ENCODE measurements at places on chromosomes 5 and 9. TPM values are rescaled to one million over a fixed set of nuclear protein-coding genes. Genes with fewer than 3 reads are reported as not detected.

The MARVELD2 gene
- total RNA-seq = 30.1 TPM

DNA sequence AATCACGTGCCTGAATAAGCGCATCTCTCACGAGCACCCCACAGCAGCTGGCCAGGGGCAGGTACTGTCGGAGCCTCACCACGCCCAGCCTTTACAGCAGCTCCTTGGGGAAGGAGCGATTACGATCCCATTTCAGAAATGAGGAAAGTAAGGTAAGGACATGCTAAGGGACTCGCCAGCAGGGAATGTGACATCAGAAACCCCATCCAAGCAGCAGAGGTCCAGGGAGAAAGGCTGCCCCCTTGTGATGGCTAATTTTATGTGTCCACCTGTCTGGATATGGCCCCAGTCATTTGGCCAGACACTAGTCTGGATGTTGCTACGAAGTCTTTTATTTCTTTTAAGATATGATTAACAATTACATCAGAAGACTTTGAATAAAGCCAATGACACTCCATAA lies 77.3 kb downstream of the UBE2QL1 start:
- DNase-seq = peak; percentile 32
- H3K27ac ChIP-seq = no peak overlapping the region
- no peak overlapping the region for H3K4me3 ChIP-seq
- no peaks in the 10 kb centered on the region for H3K27me3 ChIP-seq

DNA sequence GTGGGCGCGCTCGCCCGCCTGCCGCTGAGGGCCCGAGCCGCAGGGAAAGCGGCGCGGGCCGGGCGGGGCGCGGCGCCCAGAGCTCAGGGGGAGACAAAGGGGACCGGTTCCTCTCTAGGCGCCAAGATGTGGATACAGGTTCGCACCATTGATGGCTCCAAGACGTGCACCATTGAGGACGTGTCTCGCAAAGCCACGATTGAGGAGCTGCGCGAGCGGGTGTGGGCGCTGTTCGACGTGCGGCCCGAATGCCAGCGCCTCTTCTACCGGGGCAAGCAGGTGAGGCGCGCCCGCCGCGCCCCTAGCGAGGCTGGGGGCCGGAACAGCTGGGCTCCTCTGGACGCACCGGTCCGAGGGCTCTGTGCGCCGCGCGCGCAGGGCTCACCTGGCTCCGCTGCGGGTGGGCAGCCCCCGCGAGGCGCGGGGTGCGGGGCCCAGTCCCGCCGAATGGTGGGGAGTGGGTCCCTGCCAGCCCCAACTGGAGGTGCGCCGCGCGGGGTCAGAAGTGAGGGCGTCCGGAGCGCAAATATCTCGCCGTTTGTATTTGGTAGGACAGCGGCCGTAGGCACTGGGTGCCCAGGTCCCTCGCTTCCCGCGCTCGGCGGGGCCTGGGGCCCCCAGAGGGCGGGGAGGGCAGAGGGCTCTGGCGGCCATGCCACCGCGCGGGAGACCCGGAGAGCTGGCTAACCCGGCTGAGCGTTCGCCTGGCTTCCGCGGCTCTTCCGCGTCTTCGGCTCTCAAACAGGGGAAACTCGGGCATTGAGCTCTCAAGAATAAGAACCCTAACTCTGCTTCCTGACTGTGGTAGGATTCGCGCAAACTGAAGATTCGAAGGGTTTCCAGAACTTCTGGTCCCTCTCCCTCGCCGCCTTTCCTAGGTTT lies 607 bp downstream of the UHRF2 start:
- H3K27me3 ChIP-seq = no peaks in the 10 kb centered on the region
- H3K4me3 ChIP-seq = peak overlapping the region; percentile 94
- peak; percentile 17 for DNase-seq
- H3K27ac ChIP-seq = peak overlapping the region; percentile 84

The ATP10B gene
- total RNA-seq = 0.74 TPM

- H3K27ac ChIP-seq = no peak overlapping the region
- H3K4me1 ChIP-seq = no peaks in the 10 kb centered on the region
These were observed 35.8 kb downstream of the ALG2 start for GRCh38 chr9:99185934-99186333.

- no peak overlapping the region for H3K27ac ChIP-seq
- H3K36me3 ChIP-seq = no peaks in the 10 kb centered on the region
- no peak overlapping the region for H3K4me3 ChIP-seq
- H3K4me1 ChIP-seq = no peaks in the 10 kb centered on the region
- no peak for DNase-seq
- no peaks in the 10 kb centered on the region for H3K27me3 ChIP-seq
These were observed 405.9 kb downstream of the TLE4 start for GRCh38 chr9:79977510-79978197.

GRCh38 chr5:149951138-149951749 lies 6.7 kb upstream of the PDE6A start:
- no peaks in the 10 kb centered on the region for H3K4me1 ChIP-seq
- H3K36me3 ChIP-seq = no peaks in the 10 kb centered on the region
- H3K27me3 ChIP-seq = no peaks in the 10 kb centered on the region
- no peak overlapping the region for H3K4me3 ChIP-seq
- no peak for DNase-seq

The LCNL1 gene
- 0.41 TPM for total RNA-seq

DNA sequence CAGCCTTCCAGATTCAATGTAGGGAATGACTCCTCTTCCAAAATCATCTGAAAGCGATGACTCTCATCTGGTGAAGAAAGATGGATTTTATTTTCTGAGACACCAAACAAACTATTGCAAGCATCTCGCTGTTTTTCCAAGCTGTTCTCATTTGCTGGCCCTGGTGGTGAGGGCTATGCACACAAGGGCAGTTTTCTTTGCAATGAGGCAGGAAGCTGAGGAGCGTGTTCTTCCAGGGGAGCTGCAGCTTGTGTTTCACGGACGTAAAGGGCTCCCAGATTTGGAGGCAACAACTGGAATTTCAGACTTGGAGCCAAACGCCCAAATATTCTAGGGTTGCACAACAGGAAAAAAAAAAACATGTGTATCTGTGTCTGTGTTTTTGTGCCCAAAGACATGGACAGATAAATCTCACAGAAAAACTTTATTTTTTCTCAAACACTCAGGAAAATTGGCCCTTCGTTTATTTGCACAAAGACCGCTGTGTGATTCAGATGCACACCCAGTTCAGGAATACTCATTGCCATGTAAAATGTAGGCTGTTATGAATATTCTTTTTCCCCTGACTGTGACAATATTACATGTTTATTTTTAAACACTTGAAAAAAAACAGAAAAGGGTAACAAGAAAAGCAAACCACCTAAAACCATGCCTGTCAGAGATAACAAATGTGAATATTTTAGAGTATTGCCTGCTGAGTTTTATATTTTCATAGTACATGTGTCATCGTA lies 151.3 kb downstream of the GAS1 start:
- no peaks in the 10 kb centered on the region for H3K36me3 ChIP-seq
- H3K4me1 ChIP-seq = no peaks in the 10 kb centered on the region
- DNase-seq = no peak
- H3K4me3 ChIP-seq = no peak overlapping the region

DNA sequence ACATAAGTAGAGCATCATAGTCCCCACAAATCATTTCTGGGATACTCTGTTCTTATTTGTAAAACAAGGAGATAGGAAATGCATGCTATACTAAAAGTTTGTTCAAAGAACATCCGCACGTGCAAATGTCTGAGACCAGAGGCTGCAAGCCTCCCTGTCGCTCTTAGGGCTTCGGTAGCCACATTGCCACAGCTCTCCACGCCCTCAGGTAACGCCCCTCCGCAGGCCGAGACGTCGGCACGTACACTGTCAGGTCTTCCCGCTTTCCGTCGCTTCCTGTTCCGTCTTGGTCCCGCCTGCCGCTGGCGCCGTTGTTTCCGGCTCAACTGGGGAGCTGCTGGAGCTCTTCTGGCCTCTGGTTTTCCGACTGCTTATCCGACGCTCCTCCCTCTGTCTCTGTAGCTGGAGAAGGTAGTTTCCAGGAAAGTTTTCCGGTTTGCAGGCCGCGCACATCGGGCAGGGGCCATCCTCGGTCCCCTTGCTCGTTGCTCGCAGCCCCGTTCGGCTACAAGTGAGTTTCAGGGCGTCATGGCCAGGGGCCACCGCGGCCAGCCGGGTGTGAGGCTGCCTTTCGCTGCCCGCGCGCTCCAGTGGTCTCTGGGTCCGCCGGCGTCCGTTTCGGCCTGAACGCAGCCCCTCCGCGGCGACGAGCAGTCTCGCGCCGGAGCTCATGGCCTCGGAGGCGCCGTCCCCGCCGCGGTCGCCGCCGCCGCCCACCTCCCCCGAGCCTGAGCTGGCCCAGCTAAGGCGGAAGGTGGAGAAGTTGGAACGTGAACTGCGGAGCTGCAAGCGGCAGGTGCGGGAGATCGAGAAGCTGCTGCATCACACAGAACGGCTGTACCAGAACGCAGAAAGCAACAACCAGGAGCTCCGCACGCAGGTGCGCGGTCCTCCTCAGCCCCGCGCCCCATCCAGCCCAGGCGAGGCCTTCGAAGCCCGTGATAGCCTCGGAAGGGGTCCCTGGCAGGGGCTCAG lies at the start of gene AGGF1:
Gene AGGF1 (plus strand): TSS at position 308 of the 975 bp plus-strand sequence. CDS start 363 bp downstream, at position 671.
- H3K27me3 ChIP-seq = no peaks in the 10 kb centered on the region
- peak within 1 kb of the TSS; percentile 87 for H3K27ac ChIP-seq

The FAM151B gene
- 3.3 TPM for total RNA-seq

DNA sequence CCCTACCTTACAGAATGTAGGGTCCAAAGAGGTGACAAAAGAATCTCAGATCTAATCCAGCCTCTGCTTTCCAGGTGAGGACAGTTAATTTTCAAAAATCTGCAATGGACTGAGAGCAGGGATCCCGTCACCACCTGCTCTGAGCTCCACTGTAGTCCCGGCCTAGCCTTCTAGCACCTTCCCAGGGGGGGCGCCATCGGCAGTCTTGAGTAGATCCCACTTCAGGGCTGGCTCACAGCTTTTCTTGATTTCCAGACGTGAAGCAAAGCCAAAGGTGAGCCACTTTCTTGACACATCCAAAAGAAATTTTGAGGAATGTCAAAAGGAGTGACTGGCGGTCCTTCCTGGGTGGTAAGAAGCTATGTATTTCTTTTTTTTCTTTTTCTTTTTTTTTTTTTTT lies 114.1 kb downstream of the SYK start:
- H3K36me3 ChIP-seq = no peaks in the 10 kb centered on the region
- no peak overlapping the region for H3K4me3 ChIP-seq
- no peak for DNase-seq
- no peak overlapping the region for H3K27ac ChIP-seq
- H3K4me1 ChIP-seq = peaks cover 10% of the 10 kb centered on the region

The PCDHGC4 gene
- 4.1 TPM for total RNA-seq

The SLC28A3 gene
- not detected for total RNA-seq

The TRIO gene
- 197 TPM for total RNA-seq

GRCh38 chr5:17436761-17437221 lies 61.2 kb upstream of the TAF11L2 start:
- DNase-seq = no peak
- peak overlapping the region; percentile 70 for H3K27ac ChIP-seq
- H3K27me3 ChIP-seq = no peaks in the 10 kb centered on the region
- H3K4me1 ChIP-seq = no peaks in the 10 kb centered on the region
- H3K4me3 ChIP-seq = peak overlapping the region; percentile 24

DNA sequence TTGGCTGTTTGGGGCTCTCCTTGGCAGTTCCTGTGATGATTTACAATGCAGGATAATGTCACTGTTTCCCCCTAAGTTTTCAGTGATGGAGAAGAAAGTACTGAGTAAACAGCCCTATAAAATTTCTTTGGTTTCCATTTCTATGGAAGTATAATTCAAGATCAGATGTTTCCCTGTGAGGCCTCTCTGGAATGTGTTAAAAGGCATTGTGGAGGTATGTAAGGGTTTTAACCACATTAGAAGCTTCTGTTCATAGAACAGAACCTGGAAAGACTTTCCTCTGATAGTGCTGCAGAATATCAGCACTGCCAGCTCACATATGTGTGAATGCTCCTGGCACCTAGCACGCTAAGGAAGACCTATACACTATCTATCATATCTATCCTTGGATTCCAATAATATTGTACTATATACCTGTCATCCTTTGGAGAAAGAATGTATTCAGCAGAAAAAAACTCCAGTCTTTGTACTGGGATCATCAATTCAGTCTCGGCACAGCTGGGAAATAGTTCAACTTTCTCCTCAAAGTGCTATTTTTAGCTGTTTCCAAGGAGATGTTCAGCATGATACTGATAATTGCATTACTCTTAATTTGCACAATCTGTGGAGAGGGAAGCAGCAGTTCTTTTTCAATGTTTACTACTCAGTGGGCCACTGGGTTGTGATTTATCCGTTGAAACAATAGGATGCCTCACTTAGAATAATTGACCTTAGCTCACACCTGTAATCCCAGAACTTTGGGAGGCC lies 21.9 kb downstream of the TTC1 start:
- H3K27me3 ChIP-seq = no peaks in the 10 kb centered on the region
- peaks cover 3% of the 10 kb centered on the region for H3K4me1 ChIP-seq

DNA sequence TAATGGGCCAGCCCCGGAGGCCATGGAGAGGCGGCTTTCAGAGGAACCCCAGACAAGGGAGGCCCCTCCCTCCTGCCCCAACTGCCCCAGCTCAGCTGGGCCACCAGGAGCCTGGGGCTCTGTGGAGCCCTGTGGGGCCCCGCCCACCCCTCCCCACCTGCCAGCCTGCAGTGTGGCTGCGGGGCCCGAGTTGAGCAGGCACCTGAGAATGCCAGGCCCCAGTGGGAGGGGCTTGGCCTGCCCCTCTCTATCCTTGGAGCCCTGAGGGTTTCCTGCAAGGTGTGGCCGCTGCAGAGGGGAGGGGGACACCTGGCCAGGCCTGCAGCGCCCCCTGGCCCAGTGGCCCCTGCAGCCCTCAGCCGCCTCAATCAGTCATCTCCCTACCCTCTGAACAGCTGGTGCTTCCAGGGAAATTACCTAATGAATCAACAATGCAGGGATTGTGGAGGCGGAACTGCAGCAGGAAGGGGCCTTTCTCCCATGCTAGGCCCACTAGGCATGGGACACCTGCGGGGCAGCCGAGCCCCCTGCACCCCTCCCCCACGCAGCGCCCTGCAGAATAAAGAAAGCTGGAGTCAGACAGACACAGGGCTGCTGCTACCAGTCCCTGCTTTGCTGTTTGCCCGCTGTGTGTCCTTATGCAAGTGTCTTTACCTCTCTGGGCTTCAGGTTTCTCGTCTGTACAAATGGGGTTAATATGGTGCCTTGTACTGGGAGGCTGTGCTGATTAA lies 48.0 kb downstream of the LMX1B start:
- no peaks in the 10 kb centered on the region for H3K36me3 ChIP-seq
- no peaks in the 10 kb centered on the region for H3K27me3 ChIP-seq
- H3K27ac ChIP-seq = no peak overlapping the region
- no peak for DNase-seq

Data from prostate gland (tissue), 2 donors.